ENCODE measurements at places on chromosomes 13 and 19.

DNA sequence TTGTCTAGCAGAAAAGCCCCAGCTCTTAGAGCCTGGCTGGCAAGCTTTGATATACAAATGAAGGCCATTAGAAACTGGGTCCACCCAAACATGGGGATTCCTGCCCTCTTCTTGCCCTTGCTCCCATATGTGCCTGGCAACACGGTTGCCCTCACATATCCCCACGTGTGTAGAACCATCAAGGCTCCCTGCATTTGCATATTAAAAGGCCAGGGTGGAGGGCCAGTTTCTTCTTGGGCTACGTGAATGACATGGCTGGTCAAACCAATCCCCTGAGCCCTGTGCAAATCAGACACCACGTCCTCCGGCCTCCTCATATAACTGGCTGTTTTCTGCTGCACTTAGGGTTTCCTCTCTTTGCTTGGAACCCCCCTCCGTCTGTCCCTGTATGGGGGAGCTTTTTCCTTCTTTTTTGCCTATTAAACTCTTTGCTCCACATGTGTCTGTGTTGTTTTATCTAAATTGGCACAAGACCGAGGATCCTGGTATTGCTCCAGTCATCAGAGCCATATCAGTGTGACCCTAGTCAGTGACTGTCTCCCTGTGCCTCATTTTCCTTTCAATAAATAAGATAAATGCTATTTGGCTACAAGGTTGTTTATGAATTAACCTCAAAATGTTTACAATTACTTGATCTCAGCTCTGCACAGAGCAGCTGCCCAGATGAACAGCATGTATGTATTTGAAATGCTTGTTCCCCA, 30.3 kb upstream of the CEACAM1 start:
- DNase-seq = no peak

GRCh38 chr13:110245416-110245899, 61.5 kb downstream of the COL4A1 start:
- no peak for DNase-seq

DNA sequence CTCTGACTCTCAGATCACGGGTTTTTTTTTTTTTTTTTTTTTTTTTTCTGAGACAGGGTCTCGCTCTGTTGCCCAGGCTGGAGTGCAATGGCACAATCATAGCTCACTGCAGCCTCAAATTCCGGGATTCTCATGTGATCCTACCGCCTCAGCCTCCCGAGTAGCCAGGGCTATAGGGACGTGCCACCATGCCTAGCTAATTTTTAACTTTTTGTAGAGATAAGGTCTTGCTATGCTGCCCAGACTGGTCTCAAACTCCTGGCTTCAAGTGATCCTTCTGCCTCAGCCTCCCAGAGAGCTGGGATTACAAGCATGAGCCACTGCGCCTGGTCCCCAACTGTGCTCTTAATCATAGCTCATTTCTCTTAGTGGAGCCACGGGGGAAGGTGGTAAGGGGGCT, 4.6 kb upstream of the GRAMD1A start:
- no peak for DNase-seq

GRCh38 chr19:5001615-5002014, 32.7 kb downstream of the KDM4B start:
- no peak for DNase-seq

GRCh38 chr19:42071247-42071646, 1.2 kb upstream of the GRIK5 start:
- DNase-seq = no peak

DNA sequence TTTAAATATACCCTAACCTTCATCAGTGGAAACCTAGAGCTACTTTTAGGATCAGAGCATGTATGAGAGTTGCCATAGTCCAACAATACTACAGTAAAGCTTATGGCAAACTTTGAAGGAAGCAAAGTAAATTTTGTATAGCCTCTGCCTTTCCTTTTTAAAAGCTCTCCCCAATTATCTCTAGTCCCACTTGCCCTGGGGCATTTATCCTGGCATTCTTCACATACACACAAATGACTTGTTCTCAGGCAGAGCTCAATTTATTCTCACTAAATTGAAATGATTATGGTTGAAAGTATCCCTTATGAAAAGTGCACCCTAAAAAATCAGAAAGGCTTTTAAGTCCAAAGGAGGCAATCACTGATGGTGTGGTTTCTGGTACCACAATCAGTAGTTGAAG, 94.1 kb upstream of the UFM1 start:
- no peak for DNase-seq

GRCh38 chr13:19597523-19597922, 35.9 kb upstream of the MPHOSPH8 start:
- DNase-seq = no peak

DNA sequence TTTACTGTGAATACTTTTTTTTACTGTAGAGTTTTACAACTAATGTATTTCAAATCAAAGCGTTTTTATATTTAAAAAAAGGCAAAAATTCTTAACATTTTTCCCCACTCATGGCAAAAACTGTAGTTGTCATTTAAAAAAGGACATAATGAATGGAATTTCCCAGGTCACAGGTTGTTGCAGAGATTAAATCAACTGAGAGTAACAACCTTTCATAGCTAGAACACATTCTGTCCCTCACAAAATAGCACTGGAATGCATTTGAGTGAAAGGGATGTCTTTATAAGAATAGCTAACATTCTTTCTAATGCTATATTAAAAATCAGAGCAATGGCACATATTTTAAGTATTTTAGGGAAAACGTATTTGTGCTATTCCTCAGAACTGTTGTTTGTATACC, 1393.3 kb upstream of the ATXN8OS start:
- DNase-seq = no peak

DNA sequence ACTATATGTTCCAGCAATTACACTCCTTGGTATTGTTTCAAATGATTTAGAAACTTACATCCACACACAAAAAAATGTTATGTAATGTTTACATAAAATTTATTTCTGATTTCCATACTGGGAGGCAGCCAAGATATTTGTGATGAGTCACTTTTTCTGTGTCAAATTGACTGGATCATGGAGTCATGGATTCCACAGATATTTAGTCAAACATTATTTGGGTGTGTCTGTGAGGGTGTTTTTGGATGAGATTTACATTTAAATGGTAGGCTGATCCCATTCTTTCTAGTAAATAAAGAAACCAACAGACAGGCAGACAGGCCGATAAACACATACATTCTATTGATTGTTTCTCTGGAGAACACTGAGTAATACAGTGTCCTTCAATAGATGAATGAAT, 562.8 kb downstream of the SLITRK6 start:
- DNase-seq = no peak

DNA sequence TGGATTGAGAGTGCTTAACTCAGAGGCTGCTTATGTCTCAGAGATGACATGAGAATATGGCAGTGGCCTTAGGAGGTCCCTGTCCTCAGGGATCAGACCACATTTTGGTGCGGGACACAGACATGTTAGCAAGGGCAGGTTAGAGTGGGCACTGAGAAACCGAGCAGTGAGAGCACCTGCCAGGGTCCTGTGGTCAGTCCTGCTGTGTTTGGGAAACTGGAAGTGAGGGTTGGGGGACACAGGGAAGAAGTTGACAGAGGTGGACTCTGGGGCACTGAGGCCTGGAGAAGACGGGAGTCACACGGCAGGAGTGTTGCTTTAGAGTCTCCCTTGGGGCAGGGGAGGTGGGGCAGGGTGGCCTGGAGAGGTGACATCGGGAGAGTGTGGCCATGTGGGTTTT, 7.4 kb downstream of the IGFLR1 start:
- no peak for DNase-seq

GRCh38 chr13:47252627-47253026, 355.8 kb upstream of the HTR2A start:
- DNase-seq = no peak

DNA sequence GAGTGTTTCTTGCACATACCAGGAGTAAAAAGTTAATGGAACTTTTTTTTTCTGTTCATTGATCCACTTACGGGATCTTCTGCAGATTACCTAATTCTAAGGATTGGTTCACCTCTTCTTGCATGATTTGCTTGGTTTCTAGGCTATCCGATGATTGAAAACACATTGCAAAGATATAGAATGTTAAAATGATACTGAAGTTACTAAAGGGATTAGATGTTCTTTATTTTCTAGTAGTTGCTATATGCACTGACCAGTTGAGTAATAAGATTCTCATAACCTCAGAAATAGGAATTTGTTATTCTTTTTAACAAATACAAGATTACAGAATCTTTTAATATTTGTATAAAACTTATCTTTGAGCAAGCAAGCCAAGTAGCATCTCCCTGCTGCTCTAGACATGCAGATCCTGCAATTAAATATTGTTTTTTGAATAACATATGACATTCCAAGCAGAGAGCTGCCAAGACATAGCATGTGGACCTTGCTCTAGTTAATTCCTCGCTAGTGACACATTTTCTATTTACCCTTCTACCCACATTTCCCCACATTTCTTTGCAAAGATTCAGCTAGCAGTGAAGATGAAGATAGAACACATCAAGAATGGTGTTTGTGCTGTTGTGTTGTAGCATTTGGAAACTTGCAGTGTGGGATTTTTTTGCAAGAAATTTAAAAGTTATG, 51.7 kb upstream of the RNF113B start:
- DNase-seq = no peak

- DNase-seq = no peak
Measured at GRCh38 chr13:27083183-27083582, 88.4 kb downstream of the USP12 start.

- DNase-seq = no peak
Measured at GRCh38 chr19:56360841-56361240, 32.5 kb downstream of the ZNF582 start.

- no peak for DNase-seq
Measured at GRCh38 chr19:2331601-2332246, 3.2 kb downstream of the SPPL2B start.

- no peak for DNase-seq
Measured at GRCh38 chr19:6470173-6470572, 6.1 kb downstream of the CRB3 start.

DNA sequence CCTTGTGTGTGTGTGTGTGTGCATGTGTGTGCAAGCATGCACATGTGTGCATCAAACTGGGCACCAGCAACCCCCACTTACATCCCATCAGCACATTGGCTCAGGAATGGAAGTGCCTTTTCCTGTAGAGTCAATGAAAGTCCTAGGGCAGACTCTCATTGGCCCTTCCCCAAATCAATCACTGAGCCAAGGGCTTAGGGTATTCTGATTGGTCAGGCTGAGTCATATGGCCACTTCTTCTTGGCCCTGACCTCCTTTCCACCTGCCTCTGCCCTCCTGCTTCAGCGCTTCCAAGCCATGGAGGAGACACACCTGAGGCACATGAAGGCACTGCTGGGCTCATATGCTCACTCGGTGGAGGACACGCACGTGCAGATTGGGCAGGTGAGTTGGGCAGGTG, 20.9 kb downstream of the FCHO1 start:
- no peak for DNase-seq

GRCh38 chr13:113629866-113630265, 28.1 kb downstream of the ATP4B start:
- no peak for DNase-seq

GRCh38 chr13:25085125-25085742, 10.7 kb upstream of the PABPC3 start:
- no peak for DNase-seq

DNA sequence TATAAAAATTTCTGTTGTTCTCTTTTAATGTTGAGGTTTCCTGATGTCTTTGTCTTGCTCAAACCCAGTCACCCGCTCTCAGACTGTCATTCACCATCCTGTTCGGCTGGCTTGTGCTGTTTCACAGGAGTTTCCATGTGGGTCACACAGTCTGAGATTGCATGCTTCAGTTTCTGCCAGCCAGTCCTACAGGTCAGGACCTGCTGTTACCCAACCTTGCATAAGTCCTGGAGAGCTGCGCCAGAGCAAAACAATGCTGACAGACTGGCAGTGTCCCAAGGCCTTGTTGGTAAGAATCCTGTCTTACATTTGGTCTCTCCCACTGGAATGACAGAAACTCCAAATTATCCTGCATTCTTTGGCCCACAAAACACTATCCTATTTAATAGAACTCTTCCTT, 340.0 kb upstream of the SLITRK5 start:
- DNase-seq = no peak
